Activated CD4-positive, alpha-beta T cell treated with anti-CD3 and anti-CD28 coated beads, Interleukin-2, amount 50 U/mL, for 16 hours (primary cell): ENCODE measurements at places on chromosomes 6 and 20.

DNA sequence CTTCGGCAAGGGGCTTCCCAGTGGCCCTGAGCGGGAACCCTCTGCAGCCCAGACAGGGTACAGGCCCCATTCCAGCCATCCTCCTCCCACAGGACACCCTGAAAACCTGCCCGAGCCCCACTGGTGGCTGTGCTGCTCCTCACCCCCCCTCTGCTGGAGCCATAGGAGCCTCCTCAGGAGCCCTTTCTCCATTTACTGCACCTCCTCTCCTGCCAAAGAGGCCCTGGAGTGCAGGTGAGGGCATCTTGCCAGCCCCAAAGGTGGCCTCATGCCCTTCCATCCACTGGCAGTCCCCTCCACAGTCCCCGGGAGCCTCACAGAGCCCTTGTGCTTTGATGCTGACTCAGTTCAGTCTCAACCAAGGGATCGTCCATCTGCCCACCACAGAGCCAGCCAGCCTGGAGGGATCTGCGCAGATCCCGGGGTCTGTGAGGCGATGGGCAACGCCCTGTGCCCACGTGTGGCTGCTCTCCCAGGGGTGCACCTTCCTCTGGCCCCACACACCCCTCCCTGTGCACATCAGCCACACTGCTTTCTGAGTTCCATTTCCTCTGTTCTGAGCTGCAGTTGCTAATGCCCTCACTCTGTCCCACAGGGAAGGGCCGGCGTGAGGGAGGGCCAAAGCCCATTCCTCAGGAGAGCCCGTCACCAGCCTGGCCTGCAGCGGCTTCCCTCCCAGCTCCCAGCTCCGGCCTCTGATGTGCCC lies 228.5 kb downstream of the DLL1 start:
- DNase-seq = no peak

DNA sequence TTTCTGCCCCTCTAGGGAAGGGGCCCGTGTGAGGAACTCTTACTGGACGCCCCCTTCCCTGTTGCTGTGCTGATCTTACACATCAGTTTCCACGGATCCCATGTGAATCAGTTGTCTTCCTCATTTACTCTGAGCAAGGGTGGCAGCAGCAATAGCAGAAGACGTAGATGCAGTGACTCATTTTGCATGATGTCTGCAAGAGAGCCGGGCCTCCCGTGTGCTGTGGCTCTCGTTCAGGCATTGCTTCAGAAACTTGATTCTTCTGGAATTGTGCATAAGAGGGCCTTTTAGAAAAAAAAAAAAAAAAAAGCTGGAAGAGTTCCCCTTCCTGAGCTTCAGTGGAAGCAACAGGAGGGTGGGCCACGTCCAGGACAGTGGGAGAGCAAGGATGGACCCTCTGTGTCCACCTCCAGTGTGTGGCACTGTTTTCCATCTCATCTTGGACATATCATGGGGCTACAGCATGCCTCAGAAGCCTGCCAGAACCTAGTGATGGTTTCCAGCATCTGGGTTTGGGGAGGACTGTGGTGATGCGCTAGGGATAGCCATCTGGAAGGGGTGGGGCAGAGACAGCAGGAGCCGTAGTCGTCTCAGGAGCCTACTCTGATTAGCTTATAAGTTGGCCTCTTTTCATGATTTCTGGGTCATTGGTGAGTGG lies 62.1 kb downstream of the FOXO3 start:
- DNase-seq = no peak

DNA sequence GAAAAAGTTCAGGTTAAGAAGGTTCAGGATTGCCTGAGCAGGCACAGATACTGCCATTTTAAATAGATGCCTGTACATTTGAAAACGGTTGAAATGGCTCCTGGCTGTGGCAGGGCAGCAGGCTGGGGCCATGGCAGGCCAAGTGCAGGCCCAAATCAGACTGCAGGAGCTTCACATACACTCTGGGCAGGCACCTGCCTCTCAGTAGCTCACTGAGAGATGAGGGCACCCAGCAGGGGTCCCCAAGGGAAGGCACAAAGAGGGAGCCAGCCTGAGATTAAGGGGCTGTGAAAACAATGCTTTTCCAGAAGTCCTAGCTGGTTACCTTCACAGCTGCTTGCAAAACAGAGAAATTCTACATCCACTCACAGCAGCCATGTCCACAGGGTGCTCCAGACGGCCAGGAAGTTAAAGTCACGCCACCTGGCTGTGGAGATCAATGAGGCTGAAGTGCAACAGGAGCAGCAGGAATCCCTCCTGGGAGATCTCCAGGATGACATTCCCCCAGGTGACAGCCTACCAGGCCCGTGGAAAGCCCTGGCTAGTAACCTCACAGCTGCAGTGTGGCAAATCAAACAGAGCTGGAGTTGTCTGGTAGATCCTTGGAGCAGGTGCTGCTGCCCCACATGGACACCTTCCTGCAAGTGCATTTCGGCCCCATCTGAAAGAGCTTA lies 6.2 kb upstream of the RAET1E start:
- DNase-seq = no peak

DNA sequence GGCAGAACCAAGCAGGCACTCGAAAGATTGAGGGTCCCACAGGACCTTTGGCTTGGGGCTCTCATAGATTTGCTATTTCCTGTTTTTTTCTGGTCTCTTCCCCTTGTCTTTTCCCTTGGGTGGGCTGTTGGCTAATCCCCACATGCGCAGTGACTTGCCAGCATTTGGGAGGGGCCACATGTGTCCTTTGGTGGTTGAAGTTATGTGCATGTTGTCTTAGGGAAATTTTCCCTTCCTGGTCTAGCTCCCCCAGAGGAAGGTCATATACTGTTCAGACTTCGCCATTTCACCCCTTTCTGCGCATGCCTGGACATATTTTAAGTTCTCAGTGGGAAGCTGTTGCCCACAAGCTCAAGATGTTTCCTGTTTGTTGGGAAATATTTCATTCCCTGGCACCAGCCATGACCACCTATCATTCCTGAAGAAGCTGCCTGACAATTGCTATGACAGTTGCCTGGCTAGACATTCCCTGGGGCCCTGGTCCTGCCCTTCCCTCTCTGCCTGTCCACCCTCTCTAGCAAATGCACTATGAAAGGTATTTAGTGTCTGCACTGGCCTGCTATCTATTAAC lies 156.2 kb upstream of the THBS2 start:
- DNase-seq = no peak

GRCh38 chr20:56957737-56958553 lies 308.5 kb downstream of the BMP7 start:
- DNase-seq = no peak
